ENCODE measurements at places on chromosomes 5 and 9. TPM values are rescaled to one million over a fixed set of nuclear protein-coding genes. Genes with fewer than 3 reads are reported as not detected.

DNA sequence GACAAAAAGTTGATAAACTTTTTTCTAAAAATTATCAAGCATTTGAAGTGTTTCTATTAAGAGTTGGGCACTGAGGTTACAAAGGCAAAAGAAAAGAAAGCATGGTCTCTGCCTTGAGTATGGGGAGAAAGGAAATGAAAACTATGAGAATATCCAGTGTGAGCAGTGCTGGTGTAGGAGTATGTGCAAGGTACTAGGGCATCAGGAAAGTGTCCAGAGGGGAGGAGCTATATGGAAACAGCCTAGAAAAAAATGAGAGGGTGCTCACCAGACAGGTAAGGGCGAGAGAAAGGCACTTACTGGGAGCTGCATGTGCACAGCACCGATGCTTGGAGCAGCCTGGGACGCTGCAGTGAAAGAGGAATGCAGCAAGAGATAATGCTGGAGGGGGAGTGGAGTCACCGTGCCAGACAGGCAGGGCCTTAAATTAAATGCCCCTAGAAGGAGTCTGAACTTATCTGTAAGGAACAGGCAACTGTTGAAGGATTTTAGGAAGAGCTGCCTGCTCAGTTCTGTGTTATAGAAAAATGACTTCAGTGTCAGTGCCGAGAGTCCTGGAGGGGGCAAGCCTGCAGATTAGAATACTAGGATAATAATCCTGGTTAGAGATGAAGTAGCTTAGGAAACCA lies 14.0 kb downstream of the MCC start:
- no peak for DNase-seq

GRCh38 chr5:14996997-14997396 lies 125.4 kb upstream of the ANKH start:
- no peak for DNase-seq

DNA sequence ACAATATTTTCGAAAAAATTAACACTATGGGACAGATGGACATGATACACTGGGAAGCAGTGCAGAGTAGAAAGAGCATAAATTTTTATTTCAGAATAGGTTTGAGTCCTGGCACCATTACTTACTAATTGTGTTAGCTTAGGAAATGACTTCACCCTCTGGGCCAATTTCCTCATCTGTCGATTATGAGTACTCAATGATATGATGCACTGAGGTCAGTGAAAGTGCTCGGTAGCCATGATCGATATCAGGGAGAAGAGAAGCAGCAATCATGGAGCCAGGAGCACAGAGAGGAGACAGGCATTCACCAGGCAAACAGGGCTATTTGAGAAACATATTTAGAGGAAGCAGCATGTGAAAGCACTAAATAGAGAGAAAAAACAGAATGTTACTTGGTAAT lies 29.4 kb downstream of the NR6A1 start:
- no peak for DNase-seq

GRCh38 chr5:152177626-152178349 lies 227.3 kb downstream of the NMUR2 start:
- DNase-seq: no peak

DNA sequence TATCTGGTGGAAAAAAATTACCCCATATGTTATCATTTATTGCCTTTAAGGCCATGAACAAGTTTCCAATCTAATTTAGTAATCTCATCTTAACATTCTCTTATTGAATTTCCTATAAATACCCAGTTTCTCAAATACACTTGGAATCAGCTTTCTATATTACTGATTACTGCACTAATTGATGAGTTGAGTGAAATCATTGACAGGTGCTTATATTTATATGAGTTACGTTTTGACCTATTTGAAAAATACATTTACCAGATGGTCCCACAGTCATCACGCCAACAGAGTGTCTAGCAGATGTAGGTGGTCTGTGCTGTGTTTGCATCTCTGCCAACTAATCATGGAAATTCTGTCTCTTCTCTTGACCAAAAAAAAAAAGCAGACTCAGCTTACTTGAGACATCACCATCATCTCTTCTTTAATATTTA lies 307.3 kb upstream of the NREP start:
- no peak for DNase-seq

DNA sequence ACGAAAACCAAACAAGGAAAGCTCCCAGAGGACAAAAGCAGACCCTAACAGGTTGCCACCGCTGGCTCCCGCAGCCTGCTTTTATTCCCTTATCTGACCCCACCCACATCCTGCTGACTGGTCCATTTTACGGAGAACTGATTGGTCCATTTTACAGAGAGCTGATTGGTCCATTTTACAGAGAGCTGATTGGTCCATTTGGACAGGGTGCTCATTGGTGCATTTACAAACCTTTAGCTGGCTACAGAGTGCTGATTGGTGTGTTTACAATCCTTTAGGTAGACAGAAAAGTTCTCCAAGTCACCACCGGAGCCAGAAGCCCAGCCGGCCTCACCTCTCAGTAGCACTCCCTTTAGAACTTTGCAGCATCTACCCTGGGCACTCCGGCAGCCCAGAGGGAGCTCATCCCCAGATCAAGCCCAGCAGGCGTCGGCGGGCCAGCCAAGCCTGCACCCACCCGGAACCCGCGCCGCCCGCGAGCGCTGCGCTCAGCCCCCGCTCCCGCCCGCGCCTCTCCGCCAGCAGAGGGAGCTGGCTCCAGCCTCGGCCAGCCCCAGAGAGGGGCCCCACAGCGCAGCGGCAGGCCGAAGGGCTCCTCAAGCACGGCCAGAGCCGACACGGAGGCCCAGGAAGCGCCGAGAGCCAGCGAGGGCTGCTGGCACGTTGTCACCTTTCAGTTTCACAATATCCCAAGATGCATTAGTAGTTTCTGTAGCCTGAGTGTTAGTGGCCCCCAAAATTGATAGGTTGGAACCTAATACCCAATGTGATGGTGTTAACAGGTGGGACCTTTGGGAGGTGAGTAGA lies 35.3 kb upstream of the CLPTM1L start:
- peak; percentile 62 for DNase-seq

DNA sequence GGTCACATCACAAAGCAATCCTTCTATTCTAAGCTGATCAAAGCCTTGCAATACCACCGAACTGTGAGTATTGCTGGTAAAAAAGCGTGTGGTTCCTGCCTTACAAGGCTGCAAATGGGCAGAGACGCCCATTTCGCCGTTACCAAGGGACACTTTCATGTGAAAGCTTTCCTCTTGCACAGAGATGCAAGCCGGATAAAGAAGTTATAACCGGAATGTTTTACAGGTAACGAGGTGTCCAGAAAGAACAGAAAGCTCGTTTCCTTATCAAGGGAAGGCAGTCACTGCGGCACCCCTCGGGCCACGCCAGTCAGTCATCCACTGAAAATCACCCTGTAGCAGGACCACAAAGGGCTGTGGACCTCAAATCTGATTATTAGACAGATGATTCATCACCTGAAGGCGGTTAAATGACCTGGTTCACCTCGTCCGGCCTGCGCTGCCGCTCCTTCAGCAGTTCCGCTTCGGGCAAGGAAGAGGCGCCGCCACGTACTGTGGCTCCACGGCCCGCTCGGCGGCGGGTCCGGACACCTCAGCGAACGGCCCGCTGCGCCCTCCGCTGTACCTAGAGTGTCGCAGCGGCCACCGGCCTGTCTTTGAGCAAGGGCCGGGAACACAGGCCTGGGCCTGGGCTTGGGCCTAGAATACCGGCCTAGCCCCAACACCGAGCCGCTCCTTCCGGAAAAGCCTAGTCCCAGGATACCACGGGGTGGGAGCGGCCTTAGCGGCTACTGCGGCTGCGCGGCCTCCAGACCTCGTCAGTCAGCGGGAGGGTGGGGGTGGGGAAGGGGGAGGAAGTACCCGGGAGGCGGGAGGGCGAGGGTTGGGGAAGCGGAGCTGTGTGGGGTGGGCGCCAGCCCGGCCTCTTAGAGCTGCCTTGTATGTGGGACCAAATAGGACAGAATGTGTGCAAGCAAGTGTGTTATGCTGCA lies at the start of gene KLHL9:
Gene KLHL9, minus strand, starts transcription at position 704 of the 932 bp plus-strand sequence. Its CDS starts 545 bp downstream, at position 159.
- peak; percentile 89 for DNase-seq

- no peak for DNase-seq
These were observed 107.7 kb downstream of the PDE4D start for GRCh38 chr5:59785676-59786333.

- DNase-seq: no peak
These were observed 670 bp downstream of the EDIL3 start for GRCh38 chr5:84383816-84384603.

PRLR gene
- total RNA-seq: not detected

GCNT4 gene
- total RNA-seq: 2.1 TPM

SAXO1 gene
- 0.07 TPM for total RNA-seq

ARID3C gene
- 0.32 TPM for total RNA-seq

NSUN2 gene
- 111 TPM for total RNA-seq

Measured in activated CD8-positive, alpha-beta T cell treated with anti-CD3 and anti-CD28 coated beads for 36 hours (primary cell).